Activated CD8-positive, alpha-beta T cell treated with anti-CD3 and anti-CD28 coated beads, Interleukin-2, amount 10 ng/mL, durations not matched to agents 7 days and 5 days (primary cell): ENCODE measurements at places on chromosomes 5 and 9. TPM values are rescaled to one million over a fixed set of nuclear protein-coding genes. Genes with fewer than 3 reads are reported as not detected.

The PRRT1B gene
- total RNA-seq: not detected

The SPATA31E1 gene
- total RNA-seq: not detected

The AK8 gene
- total RNA-seq: not detected

The FRMPD1 gene
- not detected for total RNA-seq

The IRX2 gene
- total RNA-seq: not detected

The RARS1 gene
- total RNA-seq: 76.4 TPM

The RGMB gene
- total RNA-seq: 0.16 TPM

The SLC25A48 gene
- total RNA-seq: not detected

The STPG3 gene
- total RNA-seq: not detected

The F2RL1 gene
- total RNA-seq: 2.2 TPM

- no peak overlapping the region for H3K27ac ChIP-seq
- H3K36me3 ChIP-seq: no peaks in the 10 kb centered on the region
- H3K4me3 ChIP-seq: no peak overlapping the region
- no peak for DNase-seq
- H3K4me1 ChIP-seq: peaks cover 3% of the 10 kb centered on the region
These were observed 13.6 kb upstream of the CEP72 start for GRCh38 chr5:598564-598890.

GRCh38 chr5:52356311-52356918 is 431.3 kb upstream of the ITGA1 start:
- no peak for DNase-seq
- H3K27ac ChIP-seq: no peak overlapping the region
- no peak overlapping the region for H3K4me3 ChIP-seq
- no peaks in the 10 kb centered on the region for H3K36me3 ChIP-seq

DNA sequence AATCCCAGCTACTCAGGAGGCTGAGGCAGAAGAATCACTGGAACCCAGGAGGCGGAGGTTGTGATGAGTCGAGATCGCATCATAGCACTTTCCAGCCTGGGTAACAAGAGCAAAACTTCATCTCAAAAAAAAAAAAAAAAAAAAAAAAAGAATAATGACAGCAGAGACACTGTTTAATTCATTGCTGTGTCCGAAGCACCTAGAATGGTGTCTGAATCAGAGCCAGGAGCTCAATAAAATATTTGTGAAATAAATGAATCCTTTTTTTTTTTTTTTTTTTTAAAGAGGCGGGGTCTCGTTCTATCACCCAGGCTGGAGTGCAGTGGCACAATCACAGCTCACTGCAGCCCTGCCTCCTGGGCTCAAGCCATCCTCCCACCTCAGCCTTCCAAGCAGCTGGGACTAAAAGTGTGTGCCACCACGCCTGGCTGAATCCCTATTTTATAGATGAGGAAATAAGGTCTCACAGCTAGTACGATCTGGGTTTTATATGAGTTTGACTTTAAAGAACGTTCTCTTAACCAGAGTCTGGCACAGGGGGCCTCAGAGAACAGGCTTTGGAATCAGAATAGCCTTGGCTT is 47.8 kb downstream of the THOC3 start:
- H3K4me3 ChIP-seq: no peak overlapping the region
- H3K4me1 ChIP-seq: peaks cover under 1% of the 10 kb centered on the region
- no peaks in the 10 kb centered on the region for H3K27me3 ChIP-seq
- no peak for DNase-seq

GRCh38 chr5:514101-514485 is 10.2 kb downstream of the SLC9A3 start:
- no peaks in the 10 kb centered on the region for H3K4me1 ChIP-seq
- peaks cover 24% of the 10 kb centered on the region for H3K27me3 ChIP-seq
- H3K36me3 ChIP-seq: no peaks in the 10 kb centered on the region
- H3K4me3 ChIP-seq: no peak overlapping the region

- H3K4me1 ChIP-seq: no peaks in the 10 kb centered on the region
- no peaks in the 10 kb centered on the region for H3K36me3 ChIP-seq
- H3K27ac ChIP-seq: no peak overlapping the region
These were observed 52.8 kb upstream of the PRSS3 start for GRCh38 chr9:33742519-33742918.

DNA sequence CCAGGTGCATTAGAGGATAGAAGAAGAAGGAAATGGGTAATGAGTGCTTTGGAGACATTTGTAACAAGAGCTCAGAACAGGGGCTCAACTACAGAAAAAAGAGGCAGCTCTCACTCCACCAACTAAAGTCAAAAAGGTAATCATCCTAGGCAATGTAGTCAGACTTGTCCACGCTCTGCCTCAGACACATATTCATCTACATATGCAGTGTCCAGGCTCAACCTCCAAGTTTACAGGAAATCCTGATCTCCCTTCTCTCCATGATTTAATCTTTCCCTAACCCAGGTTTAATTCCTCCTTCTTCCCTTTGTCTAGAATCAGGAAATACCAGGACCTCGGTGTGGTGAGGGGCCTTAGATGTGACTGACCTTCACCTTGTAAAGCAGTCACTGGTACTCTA is 65.7 kb upstream of the SELENOP start:
- H3K4me3 ChIP-seq: no peak overlapping the region
- H3K4me1 ChIP-seq: peaks cover 9% of the 10 kb centered on the region
- H3K27me3 ChIP-seq: peaks cover 3% of the 10 kb centered on the region
- no peak for DNase-seq
- H3K36me3 ChIP-seq: peaks cover 2% of the 10 kb centered on the region

DNA sequence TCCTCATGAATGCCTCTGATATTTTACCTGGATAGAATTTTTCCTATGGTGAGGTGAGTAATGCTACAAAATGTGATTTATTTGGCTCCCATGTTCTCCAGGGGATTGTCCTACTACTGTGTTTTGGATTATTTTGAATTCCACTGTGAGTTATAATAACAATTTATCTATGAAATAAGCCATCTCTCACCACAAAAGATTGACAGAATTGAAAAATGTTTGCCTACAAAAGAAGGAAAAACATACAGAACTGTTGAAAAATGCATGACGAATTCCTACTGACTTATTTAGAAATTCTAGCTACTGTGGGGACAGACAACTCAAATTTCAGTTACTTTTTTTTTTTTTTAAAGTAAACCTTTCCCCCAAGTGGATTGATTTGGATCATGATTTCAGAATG is 463.7 kb upstream of the GRIN3A start:
- no peak overlapping the region for H3K27ac ChIP-seq
- H3K4me3 ChIP-seq: no peak overlapping the region
- no peak for DNase-seq
- no peaks in the 10 kb centered on the region for H3K4me1 ChIP-seq
- H3K27me3 ChIP-seq: no peaks in the 10 kb centered on the region

- H3K4me3 ChIP-seq: no peak overlapping the region
- H3K27ac ChIP-seq: no peak overlapping the region
- H3K36me3 ChIP-seq: peaks cover 38% of the 10 kb centered on the region
- no peaks in the 10 kb centered on the region for H3K27me3 ChIP-seq
- no peaks in the 10 kb centered on the region for H3K4me1 ChIP-seq
These were observed 36.3 kb downstream of the PTGER4 start for GRCh38 chr5:40716000-40716399.

DNA sequence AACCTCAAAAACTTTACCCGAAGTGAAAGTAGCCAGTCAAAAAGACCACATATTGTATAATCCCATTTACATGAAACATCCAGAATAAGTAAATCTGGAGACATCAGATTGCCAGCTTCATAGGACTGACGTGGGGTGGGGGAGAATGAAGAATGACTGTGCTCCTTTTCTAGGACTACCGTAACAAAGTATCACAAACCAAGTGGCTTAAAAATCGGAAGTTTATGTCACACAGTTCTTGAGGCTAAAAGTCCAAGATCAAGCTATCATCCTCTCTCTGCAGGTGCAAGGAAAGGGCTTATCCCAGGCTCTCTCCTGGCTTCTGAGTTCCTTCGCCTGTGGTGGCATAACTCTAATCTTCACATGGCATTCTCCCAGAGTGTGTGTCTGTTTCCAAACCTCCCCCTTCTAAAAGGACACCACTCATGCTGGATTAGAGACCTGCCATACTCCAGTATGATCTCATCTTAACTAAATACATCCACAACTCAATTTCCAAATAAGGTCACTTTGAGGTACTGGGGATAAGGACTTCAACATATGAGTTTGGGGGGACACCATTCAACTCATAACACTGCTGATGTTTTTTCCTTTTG is 25.5 kb downstream of the ADAM19 start:
- DNase-seq: no peak
- H3K27me3 ChIP-seq: no peaks in the 10 kb centered on the region

DNA sequence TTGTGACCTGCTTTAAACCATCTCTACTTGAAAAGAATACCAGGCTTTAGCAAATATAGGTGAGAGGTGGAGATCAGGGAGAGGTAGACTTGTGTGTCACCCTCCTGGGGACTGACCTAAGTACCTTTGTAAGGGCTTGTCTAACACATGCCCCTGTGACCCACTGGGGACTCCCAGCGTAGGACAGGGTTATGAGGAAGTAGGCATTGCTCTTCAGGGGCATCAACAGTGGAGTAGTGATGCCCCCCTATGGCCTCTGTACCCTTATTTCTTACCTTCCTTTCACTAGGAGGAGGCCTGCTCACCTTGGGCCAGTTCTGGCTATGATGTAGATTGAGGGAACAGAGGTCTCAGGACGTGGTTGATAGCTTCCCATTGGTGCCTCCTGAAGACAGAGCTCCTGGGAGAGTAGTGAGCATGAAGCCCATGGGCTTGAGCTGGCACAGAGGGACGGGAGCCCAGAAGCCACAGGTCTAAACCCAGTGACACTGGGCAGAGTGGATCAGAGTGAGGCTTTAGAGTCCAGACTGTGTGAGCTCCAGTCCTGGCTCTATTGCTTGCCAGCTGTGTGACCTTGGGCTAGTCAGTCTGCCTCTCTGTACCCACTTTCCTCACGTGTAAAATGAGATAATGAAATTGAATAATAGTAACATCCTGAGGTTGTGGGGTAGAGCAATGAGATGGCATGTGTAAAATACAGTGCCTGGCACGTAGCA is 191.7 kb downstream of the AOPEP start:
- no peaks in the 10 kb centered on the region for H3K36me3 ChIP-seq
- H3K27me3 ChIP-seq: peaks cover 2% of the 10 kb centered on the region
- no peak for DNase-seq
- no peaks in the 10 kb centered on the region for H3K4me1 ChIP-seq
- H3K27ac ChIP-seq: no peak overlapping the region
- H3K4me3 ChIP-seq: no peak overlapping the region

- peak overlapping the region; percentile 100 for H3K27ac ChIP-seq
- no peaks in the 10 kb centered on the region for H3K27me3 ChIP-seq
- peak; percentile 94 for DNase-seq
These were observed 4.4 kb upstream of the ST6GALNAC6 start for GRCh38 chr9:127903557-127904475.

- no peaks in the 10 kb centered on the region for H3K27me3 ChIP-seq
- H3K27ac ChIP-seq: no peak overlapping the region
These were observed 169.2 kb upstream of the RGMB start for GRCh38 chr5:98604301-98604700.

DNA sequence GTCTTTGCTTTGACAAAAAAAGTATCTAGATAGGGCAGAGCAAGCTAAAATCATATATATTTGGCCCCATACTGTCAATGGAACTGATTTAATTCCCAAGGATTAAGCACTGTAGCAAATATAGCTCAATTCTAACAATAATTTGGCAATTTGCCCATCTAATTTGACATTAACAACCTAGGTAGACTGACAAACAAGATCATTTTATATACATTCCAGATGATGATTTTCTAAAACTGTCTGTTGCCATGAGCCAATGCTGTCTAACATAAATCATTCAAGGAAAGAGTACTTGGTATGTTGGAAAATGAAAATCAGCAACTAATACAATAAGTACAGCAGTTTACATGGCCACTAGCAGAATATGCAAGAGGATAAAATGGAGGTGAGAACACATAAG is 32.1 kb downstream of the MCTP1 start:
- H3K27ac ChIP-seq: no peak overlapping the region
- no peak overlapping the region for H3K4me3 ChIP-seq
- no peaks in the 10 kb centered on the region for H3K36me3 ChIP-seq
- H3K27me3 ChIP-seq: peaks cover 3% of the 10 kb centered on the region

- H3K27ac ChIP-seq: no peak overlapping the region
- DNase-seq: no peak
- no peaks in the 10 kb centered on the region for H3K4me1 ChIP-seq
- H3K4me3 ChIP-seq: no peak overlapping the region
- H3K36me3 ChIP-seq: no peaks in the 10 kb centered on the region
- no peaks in the 10 kb centered on the region for H3K27me3 ChIP-seq
These were observed 609.1 kb upstream of the DMAC1 start for GRCh38 chr9:8408575-8409190.

DNA sequence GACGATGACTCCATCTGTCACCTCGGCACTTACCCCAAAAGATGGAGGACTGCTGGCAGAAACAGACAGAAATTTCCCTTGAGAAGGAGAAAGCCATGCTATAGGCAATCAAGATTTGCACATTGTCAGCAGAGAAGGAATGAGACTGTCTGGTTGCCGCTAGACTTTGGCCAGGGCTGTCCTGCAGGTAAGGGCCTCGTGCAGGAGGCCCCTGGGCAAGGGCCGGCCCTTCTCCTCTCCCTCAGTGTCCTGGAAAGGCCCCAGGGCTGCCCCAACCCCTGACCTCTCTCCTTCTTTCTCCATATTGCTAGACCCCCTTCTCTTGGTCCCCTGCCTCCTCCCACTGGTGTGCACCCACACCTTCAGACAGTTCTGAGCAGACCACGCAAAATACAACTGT is 14.6 kb upstream of the KCNIP1 start:
- H3K4me1 ChIP-seq: no peaks in the 10 kb centered on the region
- no peak for DNase-seq
- no peak overlapping the region for H3K4me3 ChIP-seq
- peaks cover 4% of the 10 kb centered on the region for H3K27me3 ChIP-seq
- no peaks in the 10 kb centered on the region for H3K36me3 ChIP-seq

DNA sequence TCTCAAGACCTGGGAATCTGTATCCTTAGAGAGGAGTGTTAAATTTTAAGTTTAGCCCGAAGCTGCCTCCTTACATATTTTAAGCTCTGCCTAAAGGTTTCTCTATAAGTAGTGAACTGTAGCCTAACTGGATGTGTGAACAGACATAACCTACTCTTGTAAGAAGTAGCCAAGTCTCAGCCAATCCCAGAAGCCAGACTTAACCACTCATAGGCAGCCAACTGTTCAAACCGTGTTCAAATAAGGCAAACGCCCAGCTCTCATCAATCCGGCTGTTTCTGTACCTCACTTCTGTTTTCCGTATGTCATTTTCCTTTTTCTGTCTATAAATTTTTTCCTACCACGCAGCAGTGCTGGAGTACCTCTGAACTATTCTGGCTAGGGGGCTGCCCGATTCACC is 58.7 kb upstream of the HRH2 start:
- no peaks in the 10 kb centered on the region for H3K4me1 ChIP-seq
- H3K27me3 ChIP-seq: peaks cover 18% of the 10 kb centered on the region
- H3K4me3 ChIP-seq: no peak overlapping the region
- no peak for DNase-seq
- no peak overlapping the region for H3K27ac ChIP-seq
- H3K36me3 ChIP-seq: peaks cover 2% of the 10 kb centered on the region

GRCh38 chr9:14752271-14752670 is 29.7 kb upstream of the CER1 start:
- DNase-seq: no peak
- peaks cover 8% of the 10 kb centered on the region for H3K27me3 ChIP-seq
- no peak overlapping the region for H3K27ac ChIP-seq
- H3K36me3 ChIP-seq: no peaks in the 10 kb centered on the region
- no peak overlapping the region for H3K4me3 ChIP-seq
- no peaks in the 10 kb centered on the region for H3K4me1 ChIP-seq

- H3K27me3 ChIP-seq: no peaks in the 10 kb centered on the region
- no peaks in the 10 kb centered on the region for H3K36me3 ChIP-seq
- H3K4me1 ChIP-seq: no peaks in the 10 kb centered on the region
These were observed 233.1 kb downstream of the RFK start for GRCh38 chr9:76161106-76161505.
